ENCODE measurements at places on chromosomes 12 and 14. TPM values are rescaled to one million over a fixed set of nuclear protein-coding genes. Genes with fewer than 3 reads are reported as not detected.

GRCh38 chr12:3135522-3136461 is 58.6 kb downstream of the TSPAN9 start:
- H3K4me1 ChIP-seq, result no peaks in the 10 kb centered on the region
- peak; percentile 26 for DNase-seq
- no peaks in the 10 kb centered on the region for H3K27me3 ChIP-seq
- H3K27ac ChIP-seq, result no peak overlapping the region

Gene PDE3A
- 16.5 TPM for total RNA-seq

Gene GZMH
- 0.90 TPM for total RNA-seq

Gene NXPH4
- 1.2 TPM for total RNA-seq

DNA sequence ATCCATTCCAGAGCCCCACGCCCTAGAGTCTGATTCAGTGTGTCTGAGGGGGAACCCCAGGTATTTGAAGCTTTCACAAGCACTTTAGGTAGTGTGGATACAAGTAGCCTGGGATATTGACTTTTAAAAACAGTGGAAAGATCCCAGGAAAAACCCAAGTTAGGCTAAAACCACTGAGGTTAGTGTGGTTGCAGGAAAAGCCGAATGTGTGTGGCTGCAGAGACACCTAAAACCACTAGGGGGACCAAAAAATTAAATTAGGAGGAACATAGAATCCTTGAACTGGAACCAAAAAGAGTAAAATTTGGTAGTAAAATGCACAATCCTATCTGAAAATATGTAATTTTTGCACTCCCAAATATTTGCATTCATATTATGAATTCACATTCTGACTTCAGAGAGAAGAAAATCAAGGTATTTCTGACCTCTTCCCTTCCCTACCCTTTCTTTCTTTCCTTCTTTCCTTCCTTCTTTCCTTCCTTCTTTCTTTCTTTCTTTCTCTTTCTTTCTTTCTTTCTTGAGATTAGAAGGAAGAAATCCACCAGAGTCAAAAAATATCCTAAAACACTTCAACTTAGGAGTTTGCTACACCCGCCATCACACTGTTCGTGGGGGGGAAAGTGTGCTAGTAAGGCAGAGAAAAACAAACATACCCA is 37.8 kb downstream of the SLCO1A2 start:
- H3K4me3 ChIP-seq, result no peak overlapping the region
- H3K36me3 ChIP-seq, result no peaks in the 10 kb centered on the region
- H3K4me1 ChIP-seq, result no peaks in the 10 kb centered on the region
- no peak overlapping the region for H3K27ac ChIP-seq

- no peak overlapping the region for H3K27ac ChIP-seq
- no peak for DNase-seq
- peaks cover 9% of the 10 kb centered on the region for H3K4me1 ChIP-seq
- no peaks in the 10 kb centered on the region for H3K36me3 ChIP-seq
- no peak overlapping the region for H3K4me3 ChIP-seq
Measured at GRCh38 chr12:48878548-48878947, 12.9 kb upstream of the RND1 start.

- H3K36me3 ChIP-seq, result no peaks in the 10 kb centered on the region
- DNase-seq, result no peak
- no peaks in the 10 kb centered on the region for H3K27me3 ChIP-seq
- H3K4me3 ChIP-seq, result no peak overlapping the region
- H3K27ac ChIP-seq, result no peak overlapping the region
Measured at GRCh38 chr12:98509063-98509462, 6.3 kb upstream of the TMPO start.

DNA sequence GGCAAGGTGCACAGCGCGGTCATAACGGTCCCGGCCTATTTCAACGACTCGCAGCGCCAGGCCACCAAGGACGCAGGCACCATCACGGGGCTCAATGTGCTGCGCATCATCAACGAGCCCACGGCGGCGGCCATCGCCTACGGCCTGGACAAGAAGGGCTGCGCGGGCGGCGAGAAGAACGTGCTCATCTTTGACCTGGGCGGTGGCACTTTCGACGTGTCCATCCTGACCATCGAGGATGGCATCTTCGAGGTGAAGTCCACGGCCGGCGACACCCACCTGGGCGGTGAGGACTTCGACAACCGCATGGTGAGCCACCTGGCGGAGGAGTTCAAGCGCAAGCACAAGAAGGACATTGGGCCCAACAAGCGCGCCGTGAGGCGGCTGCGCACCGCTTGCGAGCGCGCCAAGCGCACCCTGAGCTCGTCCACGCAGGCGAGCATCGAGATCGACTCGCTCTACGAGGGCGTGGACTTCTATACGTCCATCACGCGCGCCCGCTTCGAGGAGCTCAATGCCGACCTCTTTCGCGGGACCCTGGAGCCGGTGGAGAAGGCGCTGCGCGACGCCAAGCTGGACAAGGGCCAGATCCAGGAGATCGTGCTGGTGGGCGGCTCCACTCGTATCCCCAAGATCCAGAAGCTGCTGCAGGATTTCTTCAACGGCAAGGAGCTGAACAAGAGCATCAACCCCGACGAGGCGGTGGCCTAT is 875 bp downstream of the HSPA2 start:
- no peak overlapping the region for H3K27ac ChIP-seq
- no peaks in the 10 kb centered on the region for H3K27me3 ChIP-seq
- peak overlapping the region; percentile 21 for H3K4me3 ChIP-seq
- H3K36me3 ChIP-seq, result no peaks in the 10 kb centered on the region

All from pancreas (tissue), 10 donors.